ENCODE measurements at places on chromosomes 1 and 21. TPM values are rescaled to one million over a fixed set of nuclear protein-coding genes. Genes with fewer than 3 reads are reported as not detected.

OR6K3 gene
- not detected for total RNA-seq

GRCh38 chr21:34822942-34823341, 154.1 kb downstream of the CLIC6 start:
- H3K27ac ChIP-seq: no peak overlapping the region
- H3K4me1 ChIP-seq: peaks cover 10% of the 10 kb centered on the region
- no peaks in the 10 kb centered on the region for H3K27me3 ChIP-seq
- no peaks in the 10 kb centered on the region for H3K36me3 ChIP-seq
- no peak for DNase-seq

DNA sequence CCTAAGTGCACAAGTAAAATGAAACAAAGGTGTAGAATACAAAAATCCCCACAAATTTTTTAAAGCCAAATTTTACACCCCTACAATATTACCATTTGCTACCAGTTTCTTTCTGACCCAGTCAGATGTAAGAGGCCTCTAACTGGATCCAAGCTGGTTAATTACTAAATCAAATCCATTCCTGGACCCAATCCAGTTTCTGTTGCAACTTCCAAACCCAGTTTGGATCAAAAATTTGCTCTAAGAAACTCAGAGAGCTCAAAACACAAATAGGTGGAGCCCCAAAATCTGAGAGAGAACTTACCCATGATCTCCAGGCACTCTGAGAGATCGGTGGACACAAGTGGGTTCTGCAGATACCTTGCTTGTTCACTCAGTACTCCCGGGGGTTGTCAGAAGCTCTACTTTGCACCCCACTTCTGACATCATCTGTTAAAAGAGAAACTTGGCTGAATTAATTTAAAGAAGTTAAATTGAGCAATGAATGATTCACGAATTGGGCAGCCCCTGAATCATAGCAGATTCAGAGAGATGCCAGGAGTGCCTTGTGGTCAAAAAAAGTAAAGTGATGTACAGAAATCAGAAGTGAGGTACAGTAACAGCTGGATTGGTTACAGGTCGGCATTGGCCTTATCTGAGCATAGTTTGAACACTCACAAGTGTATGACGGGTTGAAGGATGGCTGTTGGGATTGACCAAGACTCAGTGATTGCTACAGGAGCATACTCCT, 448.0 kb downstream of the KCNT2 start:
- H3K4me1 ChIP-seq: no peaks in the 10 kb centered on the region
- no peaks in the 10 kb centered on the region for H3K36me3 ChIP-seq
- H3K27me3 ChIP-seq: no peaks in the 10 kb centered on the region
- H3K27ac ChIP-seq: no peak overlapping the region
- H3K4me3 ChIP-seq: no peak overlapping the region

GRCh38 chr1:198167436-198167934, 10.7 kb downstream of the NEK7 start:
- peaks cover 31% of the 10 kb centered on the region for H3K4me1 ChIP-seq
- no peak overlapping the region for H3K4me3 ChIP-seq
- H3K27me3 ChIP-seq: no peaks in the 10 kb centered on the region

DNA sequence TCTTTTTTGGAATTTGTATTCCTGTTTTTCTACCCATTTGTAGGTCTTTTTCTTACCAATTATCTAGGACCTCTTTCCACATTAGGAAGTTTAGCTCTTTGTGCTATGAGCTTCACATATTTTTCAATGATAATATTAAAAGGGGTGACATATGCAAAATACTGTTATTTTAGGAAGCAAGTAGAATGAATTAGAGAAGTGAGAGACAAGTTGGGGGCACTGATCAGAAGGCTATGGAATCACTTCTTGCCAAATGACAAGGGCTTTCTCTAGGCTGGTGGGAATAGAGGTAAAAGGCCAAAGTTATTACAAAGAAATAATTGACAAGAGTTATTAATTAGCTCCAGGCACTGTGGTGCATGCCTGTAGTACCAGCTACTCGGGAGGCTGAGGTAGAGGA, 4.3 kb upstream of the BCAR3 start:
- no peak overlapping the region for H3K27ac ChIP-seq
- no peaks in the 10 kb centered on the region for H3K36me3 ChIP-seq
- no peaks in the 10 kb centered on the region for H3K27me3 ChIP-seq

SH3BP5L gene
- total RNA-seq: 25.2 TPM

DNA sequence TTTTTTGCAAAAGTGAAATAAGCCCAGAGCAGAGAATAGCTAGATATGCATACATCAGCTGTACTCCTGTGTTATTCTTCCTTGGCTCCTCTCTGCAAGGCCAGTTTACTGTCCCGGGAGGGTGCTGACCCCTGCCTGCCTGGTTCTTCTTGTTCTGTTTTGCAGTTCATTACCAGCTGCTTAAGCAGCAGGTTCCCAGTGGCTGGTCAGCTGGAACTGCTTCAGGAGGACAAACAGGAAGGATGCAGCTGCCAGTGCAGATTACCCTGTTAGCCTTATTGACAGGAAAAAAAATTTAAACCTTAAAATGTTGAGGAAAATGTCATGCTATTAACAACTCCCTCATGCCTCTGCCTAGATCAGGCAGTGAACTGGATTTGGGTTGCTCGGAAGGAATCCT, 16.0 kb upstream of the LRIG2 start:
- no peak overlapping the region for H3K4me3 ChIP-seq
- no peaks in the 10 kb centered on the region for H3K27me3 ChIP-seq
- peaks cover 27% of the 10 kb centered on the region for H3K4me1 ChIP-seq
- no peaks in the 10 kb centered on the region for H3K36me3 ChIP-seq
- peak; percentile 77 for DNase-seq

- no peaks in the 10 kb centered on the region for H3K36me3 ChIP-seq
- H3K27ac ChIP-seq: no peak overlapping the region
- H3K27me3 ChIP-seq: no peaks in the 10 kb centered on the region
- no peaks in the 10 kb centered on the region for H3K4me1 ChIP-seq
- no peak for DNase-seq
These were observed 20.5 kb downstream of the TARBP1 start for GRCh38 chr1:234458352-234459017.

AMY1C gene
- total RNA-seq: 1.7 TPM

BCAR3 gene
- total RNA-seq: 31.0 TPM

SPRR3 gene
- total RNA-seq: not detected

DNA sequence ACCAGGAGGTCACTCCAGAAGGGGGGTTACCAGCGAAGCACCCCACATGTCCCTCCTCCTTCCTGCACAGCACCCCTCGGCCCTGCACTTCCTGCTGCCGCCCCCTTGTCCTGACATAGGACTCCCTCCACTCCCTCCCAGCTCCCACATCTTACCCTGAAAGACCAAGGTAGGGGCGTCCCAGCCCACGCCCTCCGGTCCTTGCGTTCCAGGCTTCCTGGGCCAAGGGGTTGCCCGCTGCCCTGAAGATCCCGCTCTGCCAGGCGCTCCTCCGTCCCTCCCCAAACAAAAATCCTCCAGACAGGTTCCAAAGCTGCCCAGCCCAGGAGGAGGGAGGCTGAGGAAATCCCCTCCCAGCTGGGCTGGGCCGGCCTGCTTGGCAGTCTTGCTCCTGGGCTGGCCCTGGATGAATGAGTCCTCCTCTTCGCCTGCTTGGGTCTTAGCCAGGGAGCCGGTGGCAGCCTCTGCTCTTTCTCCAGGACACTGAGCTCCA, at the start of gene RHBDL2:
RHBDL2 (minus strand) TSS at position 304 of the 493 bp plus-strand sequence. CDS start 22,618 bp downstream, outside the sequence.
- H3K27me3 ChIP-seq: no peaks in the 10 kb centered on the region
- H3K36me3 ChIP-seq: no peaks in the 10 kb centered on the region
- peak; percentile 88 for DNase-seq
- H3K4me3 ChIP-seq: peak within 1 kb of the TSS; percentile 23
- H3K27ac ChIP-seq: no peak within 1 kb of the TSS
- H3K4me1 ChIP-seq: no peaks in the 10 kb centered on the region

OR2T33 gene
- not detected for total RNA-seq

PRAMEF4 gene
- total RNA-seq: not detected

SEC16B gene
- 7.2 TPM for total RNA-seq

DNA sequence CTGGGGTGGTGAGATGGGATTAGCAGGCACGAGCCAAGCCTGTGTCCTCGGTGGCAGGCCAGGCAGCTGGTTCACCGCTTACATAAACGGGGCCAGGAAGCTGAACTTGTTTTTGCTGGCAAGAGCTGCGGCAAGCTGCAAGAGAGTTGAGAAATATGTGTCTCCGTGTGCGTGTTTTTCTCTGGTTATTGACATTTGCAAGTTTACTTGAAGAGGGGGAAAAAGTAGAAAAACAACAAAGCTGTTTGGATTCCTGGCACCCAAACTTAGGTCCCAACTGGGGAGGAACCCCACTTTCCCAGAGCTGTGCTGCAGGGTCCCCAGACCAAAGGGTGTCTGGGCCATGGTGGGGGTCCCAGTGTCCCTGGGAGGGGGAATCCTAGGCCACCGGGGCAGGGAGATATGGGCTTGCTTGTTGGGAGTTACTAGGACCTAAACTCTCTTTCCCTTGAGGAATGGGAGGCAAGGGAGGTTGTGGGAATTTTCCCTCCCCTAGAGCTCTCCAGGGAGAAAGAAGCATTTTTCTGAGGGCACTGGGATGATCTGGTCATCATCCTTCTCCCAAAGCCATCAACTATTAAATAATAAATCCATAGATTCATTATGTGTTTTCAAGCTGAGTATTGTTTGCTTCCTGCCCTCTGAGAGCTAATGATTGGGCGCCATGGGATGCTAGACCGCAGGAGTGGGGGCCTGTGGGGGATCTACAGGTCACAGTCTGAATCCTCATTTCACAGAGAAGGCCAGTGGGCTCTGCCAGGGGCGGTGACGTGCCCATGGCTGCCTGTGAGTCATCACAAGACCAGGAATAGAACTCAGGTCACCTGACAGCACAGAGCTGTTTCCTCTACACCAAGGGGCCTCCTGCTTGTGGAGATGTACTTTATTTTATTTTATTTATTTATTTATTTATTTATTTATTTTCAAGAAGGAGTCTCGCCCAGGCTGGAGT, 14.8 kb downstream of the IL6R start:
- no peak overlapping the region for H3K4me3 ChIP-seq
- peak overlapping the region; percentile 96 for H3K27ac ChIP-seq
- H3K36me3 ChIP-seq: no peaks in the 10 kb centered on the region
- DNase-seq: peak; percentile 91
